ENCODE measurements at places on chromosomes 6 and 20. TPM values are rescaled to one million over a fixed set of nuclear protein-coding genes. Genes with fewer than 3 reads are reported as not detected.

DNA sequence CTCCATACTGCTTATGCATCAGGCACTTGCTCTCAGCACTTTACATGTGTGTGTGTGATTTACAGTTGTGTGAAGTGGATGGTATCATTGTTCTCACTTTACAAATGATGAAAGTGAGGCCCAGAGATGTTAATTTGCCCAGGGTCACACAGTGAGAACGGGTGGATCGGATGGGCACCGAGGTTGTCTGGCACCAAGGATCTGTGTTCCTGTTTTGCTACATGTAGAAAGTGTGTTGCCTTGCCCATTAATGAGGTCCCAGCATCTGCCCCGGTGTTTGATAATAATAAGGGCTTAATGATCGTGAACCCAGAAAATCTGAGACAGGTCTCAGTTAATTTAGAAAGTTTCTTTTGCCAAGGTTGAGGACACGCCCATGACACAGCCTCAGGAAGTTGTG lies 216.1 kb upstream of the QKI start:
- no peaks in the 10 kb centered on the region for H3K36me3 ChIP-seq
- H3K4me3 ChIP-seq: no peak overlapping the region
- H3K4me1 ChIP-seq: no peaks in the 10 kb centered on the region
- no peak for DNase-seq
- H3K27ac ChIP-seq: no peak overlapping the region

- H3K36me3 ChIP-seq: no peaks in the 10 kb centered on the region
- H3K4me3 ChIP-seq: no peak overlapping the region
- no peaks in the 10 kb centered on the region for H3K27me3 ChIP-seq
Observed at GRCh38 chr6:159984268-159984786, 15.4 kb downstream of the IGF2R start.

Gene SIRPB2
- total RNA-seq: not detected

Gene EDN1
- 0.40 TPM for total RNA-seq

GRCh38 chr20:39778847-39779604 lies 816.9 kb downstream of the DHX35 start:
- no peaks in the 10 kb centered on the region for H3K4me1 ChIP-seq
- H3K27me3 ChIP-seq: no peaks in the 10 kb centered on the region
- peak; percentile 48 for DNase-seq

DNA sequence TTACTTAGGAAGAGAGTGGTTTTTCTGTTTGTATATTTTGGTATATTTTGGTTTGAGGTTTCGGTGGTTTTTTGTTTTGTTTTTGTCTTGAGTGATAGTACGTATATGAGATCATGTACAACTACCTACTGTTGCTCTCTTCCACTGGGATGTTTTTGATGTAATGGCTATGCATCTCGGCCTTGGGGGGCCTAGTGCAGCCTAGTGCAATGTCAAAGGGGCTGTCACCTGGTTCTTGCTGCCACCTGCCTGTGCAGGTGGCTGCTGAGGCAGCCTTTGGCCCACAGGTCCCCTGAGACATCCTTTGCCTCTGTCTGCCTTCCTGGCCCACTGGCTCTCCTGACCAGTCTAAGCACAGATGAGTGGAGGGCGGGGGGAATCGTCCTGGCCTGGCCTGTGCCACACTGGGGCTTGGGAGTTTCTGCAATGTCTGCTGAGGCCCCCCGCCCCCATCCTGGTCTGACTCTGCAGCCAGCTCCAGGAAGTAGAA lies 546.6 kb downstream of the CD83 start:
- no peak overlapping the region for H3K27ac ChIP-seq
- no peak overlapping the region for H3K4me3 ChIP-seq
- H3K4me1 ChIP-seq: peaks cover 11% of the 10 kb centered on the region
- H3K27me3 ChIP-seq: peaks cover 36% of the 10 kb centered on the region

Gene TSHZ2
- 0.13 TPM for total RNA-seq

DNA sequence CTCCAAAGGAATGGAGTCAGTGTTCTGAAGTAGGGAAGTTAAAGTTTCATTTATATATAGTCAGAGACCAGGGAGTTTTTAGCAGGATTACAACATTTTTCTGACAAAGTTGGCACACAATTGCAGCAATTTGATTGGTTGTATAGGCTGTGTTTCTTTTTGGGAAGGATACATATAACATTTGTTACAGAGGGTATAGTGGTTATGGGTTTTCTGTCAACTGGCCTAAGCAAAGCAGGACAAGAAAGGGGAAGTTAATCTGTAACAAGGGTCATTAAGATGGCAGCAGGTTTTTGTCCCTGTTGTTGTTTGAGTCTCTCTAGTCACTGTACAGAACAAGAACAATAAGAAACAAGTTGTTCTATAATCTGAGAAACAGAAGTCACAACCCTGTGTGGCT lies 41.4 kb downstream of the TPD52L1 start:
- no peak overlapping the region for H3K27ac ChIP-seq
- DNase-seq: no peak
- peaks cover 3% of the 10 kb centered on the region for H3K4me1 ChIP-seq
- no peak overlapping the region for H3K4me3 ChIP-seq
- no peaks in the 10 kb centered on the region for H3K27me3 ChIP-seq

Gene LPA
- 3.6 TPM for total RNA-seq

- H3K27me3 ChIP-seq: no peaks in the 10 kb centered on the region
- no peak for DNase-seq
- H3K4me1 ChIP-seq: peaks cover 2% of the 10 kb centered on the region
- peak overlapping the region; percentile 82 for H3K4me3 ChIP-seq
Observed at GRCh38 chr20:37095108-37095598, 644 bp downstream of the RBL1 start.

DNA sequence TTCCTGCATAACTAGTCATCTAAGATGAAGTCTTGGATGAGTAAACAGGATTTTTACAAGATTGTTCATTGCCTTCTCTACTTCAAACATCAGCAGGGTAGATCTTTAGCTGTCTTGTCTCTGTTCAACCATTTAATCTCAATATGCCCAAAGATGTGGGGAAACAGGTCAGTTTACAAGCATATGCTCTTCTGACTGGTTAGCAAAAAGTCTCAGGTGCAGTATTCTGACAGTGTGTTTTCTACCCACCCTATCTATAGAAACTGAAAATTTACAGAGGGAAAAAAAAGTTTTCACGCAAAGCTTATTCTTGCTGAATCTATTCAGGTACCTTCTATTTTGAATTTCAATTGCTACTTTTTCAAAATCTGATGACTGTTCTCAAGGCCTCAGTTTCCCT lies 29.0 kb downstream of the MAP3K5 start:
- H3K4me1 ChIP-seq: no peaks in the 10 kb centered on the region
- no peak overlapping the region for H3K27ac ChIP-seq
- H3K4me3 ChIP-seq: no peak overlapping the region
- no peak for DNase-seq
- no peaks in the 10 kb centered on the region for H3K27me3 ChIP-seq
